DMS79 (cell line): ENCODE measurements at places on chromosomes 16 and 17.

- DNase-seq: no peak
Measured at GRCh38 chr16:75197522-75198134, 9.3 kb downstream of the CTRB2 start.

- DNase-seq: peak; percentile 28
Measured at GRCh38 chr17:68179236-68179925, 68.5 kb upstream of the AMZ2 start.

GRCh38 chr16:75323933-75324332 is 72.5 kb upstream of the BCAR1 start:
- DNase-seq: no peak

GRCh38 chr16:66590322-66590721 is 11.1 kb downstream of the CMTM2 start:
- no peak for DNase-seq

DNA sequence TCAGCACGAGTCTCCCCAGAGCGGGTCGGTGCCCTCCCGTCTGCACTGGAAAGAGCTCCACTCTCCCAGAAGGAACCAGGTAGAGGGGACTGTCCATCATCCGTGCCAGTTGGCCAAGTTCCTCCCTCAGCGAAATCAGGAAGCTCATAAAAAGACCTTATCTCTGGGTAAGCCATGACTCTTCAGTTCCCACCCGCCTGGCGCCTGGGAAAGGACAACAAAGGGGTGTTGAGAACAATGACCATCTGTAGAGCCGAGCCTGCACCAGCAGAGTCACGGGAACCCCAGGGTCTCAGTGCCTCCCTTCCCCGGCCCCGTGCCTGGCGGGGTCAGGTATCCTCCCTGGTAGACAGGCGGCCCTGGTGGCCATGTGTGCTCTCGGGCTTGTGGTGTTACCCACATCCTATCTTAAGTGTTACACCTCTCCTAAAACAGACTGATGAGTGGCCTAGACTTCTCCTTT is 190.7 kb downstream of the AXIN2 start:
- no peak for DNase-seq

DNA sequence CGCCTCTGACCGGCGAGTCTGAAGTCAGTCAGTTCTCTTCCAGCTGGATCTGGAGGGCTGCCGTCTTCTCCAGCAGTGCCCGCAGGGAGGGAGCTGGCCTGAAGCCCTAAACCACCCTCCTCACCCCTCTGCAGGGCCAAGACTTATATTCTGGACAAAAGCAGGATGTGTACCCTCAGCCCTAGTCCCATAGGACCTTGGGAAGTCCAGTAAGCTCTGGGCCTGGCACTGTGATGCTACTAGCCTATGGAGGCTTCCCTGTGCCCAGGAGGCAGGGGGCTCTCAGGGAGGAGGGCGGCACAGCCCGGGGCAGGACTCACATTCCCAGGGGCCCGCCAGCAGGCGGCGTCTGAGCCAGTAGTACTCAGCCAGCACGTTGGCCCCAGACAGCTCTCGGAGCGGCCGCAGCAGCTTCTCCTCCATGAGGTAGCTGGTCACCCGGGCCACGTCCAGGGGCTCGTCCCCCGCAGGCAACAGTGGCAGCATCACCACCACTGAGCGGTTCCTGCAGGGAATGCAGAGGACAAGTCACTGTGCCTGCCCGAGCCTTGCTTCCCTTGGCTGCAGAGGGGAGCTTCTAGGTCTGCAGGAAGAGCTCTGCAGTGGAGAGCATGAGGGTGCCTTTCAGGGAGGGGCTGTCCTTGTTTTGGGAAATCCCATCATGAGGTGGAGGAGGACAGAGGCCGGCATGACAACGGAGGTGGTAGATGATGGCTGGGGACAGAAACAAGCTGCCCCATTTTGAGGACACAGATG is 41.7 kb downstream of the RMI2 start:
- DNase-seq: no peak

DNA sequence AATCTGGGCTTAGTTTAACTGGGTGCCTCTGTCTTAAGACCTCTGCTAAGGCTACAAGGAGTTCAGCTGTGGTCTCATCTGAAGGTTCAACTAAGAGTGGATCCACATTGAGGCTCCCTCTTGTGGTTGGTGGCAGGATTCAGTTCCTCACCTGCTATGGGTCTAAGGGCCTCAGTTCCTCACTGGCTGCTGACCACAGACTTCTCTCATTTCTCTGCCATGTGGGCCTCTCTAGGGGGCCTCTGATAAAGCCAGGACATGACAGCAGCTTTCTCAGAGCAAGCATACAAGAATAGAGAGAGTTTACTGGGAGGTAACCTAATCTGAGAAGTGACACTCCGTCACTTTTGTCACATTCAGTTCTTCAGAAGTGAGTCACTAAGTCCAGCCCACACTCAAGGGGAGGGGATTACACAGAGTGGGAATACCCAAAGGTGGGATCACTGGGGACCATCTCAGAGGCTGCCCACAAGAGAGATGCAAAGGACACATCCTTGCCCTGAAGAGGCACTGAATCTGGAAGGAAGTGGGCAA is 19.2 kb upstream of the ABAT start:
- DNase-seq: no peak
